Lower lobe of right lung (tissue), 2 donors: ENCODE measurements at places on chromosomes 11 and 22. TPM values are rescaled to one million over a fixed set of nuclear protein-coding genes. Genes with fewer than 3 reads are reported as not detected.

Gene HEPN1
- not detected for total RNA-seq

Gene DDX10
- 21.1 TPM for total RNA-seq

Gene KRTAP5-11
- total RNA-seq: not detected

Gene FADS2
- total RNA-seq: 82.0 TPM

Gene MRGPRF
- 11.5 TPM for total RNA-seq

Gene SYT8
- total RNA-seq: 18.5 TPM

Gene PLEKHA7
- total RNA-seq: 44.0 TPM

Gene MRGPRX3
- total RNA-seq: not detected

DNA sequence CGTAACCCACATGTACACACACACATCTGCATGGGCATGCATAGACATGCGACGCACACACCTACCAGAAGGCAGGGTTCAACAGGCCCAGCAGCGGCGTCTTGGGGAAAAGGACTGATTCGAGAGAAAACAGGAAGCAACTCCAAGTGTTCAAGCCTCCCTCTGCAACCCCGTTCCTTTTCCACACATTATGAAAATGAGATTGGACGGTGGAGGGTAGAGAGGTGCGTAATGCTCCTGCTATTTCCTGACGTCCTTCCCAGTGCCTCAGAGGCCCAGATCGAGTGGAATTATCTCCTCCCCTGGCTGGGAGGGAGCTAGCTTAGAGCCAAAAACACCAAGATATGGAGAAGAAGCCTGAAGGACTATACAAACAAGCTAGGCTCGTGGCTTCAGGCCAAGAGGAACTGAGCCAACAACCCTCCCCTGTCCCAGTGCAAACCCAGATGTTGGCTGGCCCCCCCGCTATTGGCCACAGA, 289.2 kb downstream of the MN1 start:
- peak; percentile 61 for DNase-seq

GRCh38 chr11:43708776-43709175, 28.2 kb downstream of the HSD17B12 start:
- no peak for DNase-seq

DNA sequence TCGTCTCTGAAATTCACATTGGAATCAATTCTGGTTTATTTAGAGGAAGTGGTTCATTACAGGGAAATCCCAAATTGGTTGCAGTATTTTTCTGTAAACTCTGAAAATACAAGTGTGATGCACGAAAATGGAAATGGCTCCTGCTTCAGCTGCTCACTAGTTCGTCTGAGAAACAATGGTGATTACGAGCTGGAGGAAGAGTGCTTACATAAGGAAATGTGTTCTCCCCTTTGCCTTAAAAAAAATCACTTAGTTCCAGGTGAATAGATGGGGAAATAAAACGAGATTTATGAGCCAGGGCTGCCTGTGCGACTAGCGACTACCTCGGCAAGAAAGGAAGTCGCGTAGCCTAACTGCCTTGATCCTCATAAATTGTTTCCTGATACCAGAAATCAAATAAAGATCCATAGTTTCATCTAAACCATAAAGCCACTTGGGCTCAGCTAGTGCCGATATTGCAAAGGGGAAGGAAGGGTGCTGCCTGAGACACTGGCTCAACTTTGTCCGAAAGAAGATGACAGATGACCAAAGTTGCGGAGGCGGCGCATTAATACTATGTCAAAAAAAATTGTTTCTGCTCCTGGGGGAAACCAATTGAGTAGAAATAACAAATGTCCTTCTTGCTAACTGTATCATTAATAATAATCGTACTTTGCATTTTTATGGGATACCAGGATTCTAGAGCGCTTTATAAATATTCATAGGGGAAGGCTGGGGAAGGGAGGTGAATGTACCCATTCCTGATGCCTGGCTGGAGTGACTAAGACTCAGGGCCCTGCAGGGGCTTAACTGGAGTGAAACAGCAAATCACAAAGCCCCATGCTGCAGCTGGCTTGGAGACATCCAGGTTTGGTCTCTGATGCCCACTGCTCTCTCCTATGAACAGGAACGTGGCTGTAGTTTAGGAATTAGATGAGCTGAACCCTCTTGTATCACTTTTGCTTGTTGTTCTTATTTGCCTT, 185.7 kb downstream of the BLID start:
- DNase-seq: peak; percentile 55

DNA sequence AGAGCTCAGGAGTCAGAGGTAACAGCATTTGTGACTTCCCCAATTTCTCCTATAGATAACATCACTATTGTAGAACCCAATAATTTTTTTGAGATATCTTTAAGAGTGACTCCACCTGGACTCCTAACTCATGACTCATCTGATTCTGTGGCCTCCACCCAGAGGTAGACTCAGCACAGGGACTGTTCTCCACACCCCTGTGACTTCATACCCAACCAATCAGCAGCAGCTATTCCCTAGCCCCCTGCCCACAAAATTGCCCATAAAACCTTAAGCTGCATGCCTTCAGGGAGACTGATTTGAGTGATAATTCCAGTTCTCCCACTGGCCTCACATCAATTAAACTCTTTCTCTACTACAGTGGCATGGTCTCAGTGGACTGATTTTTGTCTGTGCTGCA, 475.4 kb upstream of the FAT3 start:
- no peak for DNase-seq

- peak; percentile 34 for DNase-seq
Observed at GRCh38 chr22:47374901-47375575, 612.6 kb downstream of the TBC1D22A start.

GRCh38 chr11:94961255-94961654, 12.1 kb downstream of the CWC15 start:
- no peak for DNase-seq

DNA sequence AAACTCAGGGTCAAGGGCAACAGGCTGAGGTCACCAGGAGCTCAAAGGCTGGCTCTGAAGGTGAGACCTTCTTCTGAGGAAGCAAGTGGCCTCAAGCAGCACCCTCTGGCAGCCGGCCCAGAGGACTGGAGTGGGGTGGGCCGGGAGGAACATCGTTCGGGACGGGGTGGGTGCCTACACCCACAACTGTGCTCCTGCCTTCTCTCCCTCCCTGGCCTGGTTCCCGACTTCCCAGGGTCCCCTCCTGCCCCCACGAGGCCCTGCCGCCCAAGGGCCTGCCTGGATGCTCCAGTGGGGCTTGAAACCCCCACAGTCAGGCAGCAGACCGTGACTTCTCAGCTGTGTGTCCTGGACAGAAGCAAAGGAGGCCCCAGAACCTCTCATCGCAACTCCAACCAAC, 195.7 kb downstream of the IGLL1 start:
- peak; percentile 49 for DNase-seq

DNA sequence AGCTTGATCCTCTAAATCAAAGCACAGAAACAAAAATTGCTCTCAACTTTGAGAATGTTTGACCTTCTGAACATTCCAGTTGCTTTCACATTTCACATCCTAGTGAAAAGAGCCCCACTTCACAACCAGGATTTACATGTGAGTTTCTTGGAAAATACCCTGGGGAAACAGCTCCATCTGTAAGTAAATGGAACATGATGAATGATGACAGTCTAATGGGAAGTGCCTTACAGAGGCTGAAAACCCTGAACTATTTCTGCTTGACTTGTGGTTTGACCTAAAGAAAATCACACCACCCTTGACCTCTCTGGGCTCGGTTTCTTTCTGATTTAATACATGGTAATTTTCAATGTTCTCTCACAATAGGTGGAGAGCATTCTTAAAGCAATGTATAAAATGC, 499.4 kb upstream of the API5 start:
- DNase-seq: no peak

DNA sequence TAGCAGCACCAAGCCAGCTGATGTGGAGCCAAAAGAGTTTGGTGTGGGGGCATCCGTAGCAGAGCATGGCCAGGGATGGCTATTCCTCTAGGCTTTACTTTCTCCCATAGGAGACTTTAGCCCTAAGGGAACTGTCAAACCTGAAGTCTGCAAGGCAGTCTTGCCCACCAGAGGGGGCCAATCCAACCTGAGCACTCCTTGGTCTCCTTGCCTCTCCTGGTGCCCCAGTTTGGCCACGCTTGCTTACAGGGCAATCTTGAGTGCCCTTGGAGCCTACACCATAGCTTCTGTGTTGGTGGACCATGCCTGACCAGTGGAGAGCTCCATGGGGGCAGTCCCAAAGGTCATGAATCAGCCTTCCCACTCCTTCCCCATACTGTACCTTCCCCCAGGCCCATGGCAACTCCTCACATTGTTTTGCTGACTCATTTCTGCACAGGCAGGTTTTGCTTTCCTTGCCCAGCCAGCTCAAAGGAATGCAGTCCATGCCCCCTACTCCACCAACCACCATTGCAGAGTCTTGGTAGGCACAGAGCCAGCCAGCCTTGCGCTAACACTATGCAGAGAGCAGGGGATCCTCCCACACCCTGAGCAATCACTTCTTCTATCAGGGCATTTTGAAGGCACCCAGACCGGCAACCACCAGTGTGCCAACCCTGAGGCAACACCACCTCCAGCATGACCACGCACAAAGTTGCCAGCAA, 1421.2 kb upstream of the RAG2 start:
- no peak for DNase-seq

GRCh38 chr11:13384908-13385640, 77.9 kb downstream of the BTBD10 start:
- no peak for DNase-seq

- DNase-seq: no peak
Observed at GRCh38 chr11:73956876-73957653, 6.2 kb downstream of the DNAJB13 start.

DNA sequence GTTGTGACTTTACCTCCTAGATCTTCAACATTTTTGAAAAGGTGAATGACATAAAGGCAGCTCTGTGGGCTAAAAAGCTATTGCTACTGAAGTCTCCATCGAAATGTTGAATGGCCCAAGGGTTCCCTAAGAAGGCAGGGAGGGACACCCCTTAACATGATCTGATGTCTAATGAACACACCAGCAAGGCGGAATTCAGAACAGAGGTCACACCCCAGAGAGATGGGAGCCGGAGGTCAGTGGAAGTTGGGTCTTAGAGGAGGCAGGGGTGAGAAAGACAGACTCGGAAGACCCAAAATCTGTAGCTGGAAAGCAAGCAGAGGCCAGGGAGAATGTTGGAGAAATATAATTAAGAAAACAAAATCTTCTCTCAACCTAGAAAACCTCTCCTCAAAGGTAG, 79.0 kb downstream of the TRIM29 start:
- DNase-seq: no peak

DNA sequence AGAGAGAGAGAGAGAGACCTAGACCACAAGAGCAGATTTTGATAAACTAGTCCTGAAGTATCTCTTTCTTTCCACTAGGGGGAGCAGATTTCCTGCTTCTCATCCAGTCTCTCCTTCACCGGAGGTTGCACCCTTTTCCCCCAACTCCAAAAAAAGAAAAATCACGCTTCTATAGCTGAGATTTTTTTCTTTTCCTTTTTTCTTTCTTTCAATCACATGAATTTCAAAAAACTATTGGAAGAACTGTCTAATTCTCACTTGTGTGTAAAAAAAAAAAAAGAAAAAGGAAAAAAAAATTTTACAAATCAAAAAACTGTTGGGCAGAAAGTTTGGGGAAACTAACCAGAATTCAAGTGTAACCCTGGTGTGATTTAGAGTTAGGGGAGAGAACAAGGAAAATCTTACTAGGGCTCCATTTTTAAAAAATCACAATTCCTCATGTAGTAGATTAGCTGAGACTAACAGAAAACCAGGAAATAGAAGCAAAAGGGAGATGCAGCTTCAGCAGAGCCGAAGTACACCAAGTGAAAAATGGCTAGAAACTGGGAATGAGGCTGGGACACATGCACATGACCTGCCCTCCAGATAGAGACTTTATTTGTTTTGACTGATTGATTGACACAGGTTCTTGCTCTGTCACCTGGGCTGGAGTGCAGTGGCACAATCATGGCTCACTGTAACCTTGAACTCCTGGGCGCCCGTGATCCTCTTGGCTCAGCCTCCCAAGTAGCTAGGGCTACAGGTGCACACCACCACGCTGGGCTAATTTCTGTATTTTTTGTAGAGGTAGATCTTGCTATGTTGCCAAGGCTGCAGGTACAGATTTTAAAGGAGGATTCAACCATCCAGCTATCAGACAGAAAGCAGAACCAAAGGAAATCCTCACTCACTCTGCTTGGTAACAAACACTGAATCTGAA, 27.1 kb downstream of the SDHD start:
- DNase-seq: no peak

DNA sequence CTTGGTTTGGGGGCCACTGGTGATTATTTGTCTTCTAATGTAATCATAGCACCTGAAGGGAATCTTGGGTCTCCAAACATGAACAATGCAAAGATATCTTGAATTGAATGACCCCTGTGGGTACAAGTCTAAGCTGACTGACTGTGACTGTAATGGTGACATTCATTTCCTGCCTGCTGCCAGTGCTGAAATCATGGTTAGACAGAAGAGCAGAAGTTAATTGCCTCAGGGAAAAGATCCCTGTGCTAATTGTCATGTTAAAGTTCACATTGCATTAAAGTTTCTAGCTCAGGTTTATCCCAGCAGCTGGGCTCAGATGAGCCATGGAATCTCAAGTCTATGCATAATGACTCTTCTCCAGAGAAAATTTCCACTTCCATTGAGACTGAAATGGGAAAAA, 772.0 kb downstream of the ETS1 start:
- no peak for DNase-seq

GRCh38 chr22:46185283-46185682, 35.0 kb downstream of the PPARA start:
- no peak for DNase-seq

DNA sequence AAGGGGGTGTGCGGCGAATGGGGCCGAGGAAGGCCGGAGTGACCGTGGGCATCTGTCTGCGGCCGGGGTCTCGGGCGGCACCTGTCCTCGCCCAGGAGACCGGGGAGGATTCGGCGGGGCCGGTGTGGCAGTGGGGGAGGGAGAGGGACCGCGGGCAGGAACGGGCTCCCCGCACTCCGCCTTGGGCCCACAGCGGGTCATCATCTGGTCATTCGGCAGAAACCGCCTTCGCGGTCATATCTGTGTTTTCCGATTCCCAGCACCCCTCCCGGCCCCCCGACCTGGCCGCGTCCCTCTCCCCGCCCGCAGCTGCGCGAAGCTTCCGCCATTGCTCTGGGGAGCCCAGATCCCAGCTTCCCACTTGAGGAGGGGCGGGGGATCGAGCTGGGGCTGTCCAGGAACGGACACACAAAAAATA, 824 bp upstream of the CBX6 start:
- peak; percentile 78 for DNase-seq

DNA sequence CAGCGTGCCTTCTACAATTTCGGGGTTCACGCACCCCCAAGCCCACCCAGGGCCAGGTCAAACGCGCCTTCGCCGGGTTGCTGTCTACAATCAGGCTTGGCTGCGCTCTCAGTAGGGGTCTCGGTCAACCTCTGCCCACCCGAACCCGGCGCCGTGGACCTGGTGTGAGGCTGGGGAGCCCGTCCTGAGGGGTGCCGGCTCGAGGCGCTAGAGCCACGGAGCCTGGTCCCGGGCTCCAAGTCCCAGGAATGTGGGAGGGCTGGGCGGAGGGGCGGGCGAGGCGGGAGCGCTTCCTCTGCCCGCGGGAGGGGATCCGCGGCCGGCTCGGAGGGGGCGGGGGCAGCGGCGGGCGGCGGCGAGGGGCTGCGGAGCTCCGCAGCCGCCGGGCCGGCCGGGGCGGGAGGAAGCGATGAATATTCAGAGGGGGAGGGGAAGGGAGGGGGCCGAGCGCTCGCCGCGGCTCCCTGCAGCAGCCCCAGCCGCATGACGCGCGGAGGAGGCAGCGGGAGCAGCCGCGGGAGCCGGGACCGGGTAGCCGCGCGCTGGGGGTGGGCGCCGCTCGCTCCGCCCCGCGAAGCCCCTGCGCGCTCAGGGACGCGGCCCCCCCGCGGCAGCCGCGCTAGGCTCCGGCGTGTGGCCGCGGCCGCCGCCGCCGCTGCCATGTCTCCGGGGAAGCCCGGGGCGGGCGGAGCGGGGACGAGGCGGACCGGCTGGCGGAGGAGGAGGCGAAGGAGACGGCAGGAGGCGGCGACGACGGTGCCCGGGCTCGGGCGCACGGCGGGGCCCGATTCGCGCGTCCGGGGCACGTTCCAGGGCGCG, at the start of gene PTPRJ:
TSS of gene PTPRJ (plus strand) at position 472 of the 819 bp plus-strand sequence. CDS start 354 bp downstream, outside the sequence.
- peak; percentile 76 for DNase-seq

GRCh38 chr11:69791276-69792180, 16.4 kb upstream of the FGF4 start:
- DNase-seq: no peak
